ENCODE measurements at places on chromosomes 2 and 18. TPM values are rescaled to one million over a fixed set of nuclear protein-coding genes. Genes with fewer than 3 reads are reported as not detected.

DNA sequence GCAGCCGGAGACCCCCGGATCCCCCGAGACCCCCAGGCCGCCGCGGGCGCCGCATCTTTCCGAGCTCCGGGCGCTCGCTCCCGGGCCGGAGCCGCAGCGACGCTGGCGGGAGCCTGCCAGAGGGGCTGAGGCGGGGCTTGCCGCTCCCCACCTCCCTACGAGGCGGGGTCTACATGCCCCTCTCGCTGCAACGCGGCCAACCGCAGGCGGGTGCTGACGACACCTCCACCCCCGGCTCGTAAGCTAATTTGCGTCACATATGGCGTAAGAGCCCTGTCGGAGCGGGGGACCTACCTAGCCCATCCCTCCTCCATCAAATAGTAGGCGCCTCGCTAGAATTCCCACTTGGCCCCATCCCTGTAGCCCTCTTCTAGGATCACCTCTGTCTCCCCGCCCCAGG is at the start of gene PTPRN:
Gene PTPRN (minus strand): TSS at position 124 of the 400 bp plus-strand sequence. CDS start 69 bp downstream, at position 55.
- no peak for DNase-seq

GRCh38 chr2:62424899-62425298 is 81.1 kb downstream of the TMEM17 start:
- DNase-seq: no peak

- no peak for DNase-seq
Measured at GRCh38 chr2:188845692-188846091, 128.5 kb upstream of the COL3A1 start.

GRCh38 chr2:225022188-225022587 is 20.1 kb downstream of the DOCK10 start:
- no peak for DNase-seq

DNA sequence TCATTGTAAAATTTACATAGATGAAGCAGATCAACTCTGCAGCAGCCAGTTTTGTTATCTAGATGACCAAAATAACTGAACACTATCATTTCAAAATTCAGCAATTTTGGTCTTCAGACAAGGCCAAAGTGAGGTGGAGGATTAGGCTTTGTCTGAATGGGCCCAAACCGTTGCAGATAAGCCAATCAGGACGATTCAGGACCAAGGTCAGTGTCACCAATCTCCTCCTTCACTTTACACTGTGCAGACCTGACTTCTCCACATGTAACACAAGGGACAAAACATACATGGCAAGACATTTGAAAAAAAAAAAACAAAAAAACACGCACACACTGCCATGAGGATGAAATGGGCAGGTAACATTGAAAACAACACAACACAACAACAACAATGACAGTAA is 211.2 kb downstream of the NAPG start:
- DNase-seq: no peak

DNA sequence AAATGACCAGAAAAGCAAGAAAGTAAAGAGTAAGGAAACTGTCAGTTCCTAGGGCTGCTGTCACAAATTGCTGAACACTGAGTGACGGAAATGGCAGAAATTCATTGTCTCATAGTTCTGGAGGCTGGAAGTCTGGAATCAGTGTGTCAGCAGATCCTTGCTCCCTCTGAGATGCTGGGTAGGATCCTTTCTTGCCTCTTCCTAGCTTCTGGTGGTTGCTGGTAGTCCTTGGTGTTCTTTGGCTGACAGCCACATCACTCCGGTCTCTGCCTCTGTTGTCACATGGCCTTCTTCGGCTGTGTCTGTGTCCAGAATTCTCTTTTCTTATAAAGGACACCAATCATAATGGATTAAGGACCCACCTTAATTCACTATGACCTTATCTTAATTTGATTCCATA is 21.9 kb downstream of the PLEKHB2 start:
- DNase-seq: no peak

DNA sequence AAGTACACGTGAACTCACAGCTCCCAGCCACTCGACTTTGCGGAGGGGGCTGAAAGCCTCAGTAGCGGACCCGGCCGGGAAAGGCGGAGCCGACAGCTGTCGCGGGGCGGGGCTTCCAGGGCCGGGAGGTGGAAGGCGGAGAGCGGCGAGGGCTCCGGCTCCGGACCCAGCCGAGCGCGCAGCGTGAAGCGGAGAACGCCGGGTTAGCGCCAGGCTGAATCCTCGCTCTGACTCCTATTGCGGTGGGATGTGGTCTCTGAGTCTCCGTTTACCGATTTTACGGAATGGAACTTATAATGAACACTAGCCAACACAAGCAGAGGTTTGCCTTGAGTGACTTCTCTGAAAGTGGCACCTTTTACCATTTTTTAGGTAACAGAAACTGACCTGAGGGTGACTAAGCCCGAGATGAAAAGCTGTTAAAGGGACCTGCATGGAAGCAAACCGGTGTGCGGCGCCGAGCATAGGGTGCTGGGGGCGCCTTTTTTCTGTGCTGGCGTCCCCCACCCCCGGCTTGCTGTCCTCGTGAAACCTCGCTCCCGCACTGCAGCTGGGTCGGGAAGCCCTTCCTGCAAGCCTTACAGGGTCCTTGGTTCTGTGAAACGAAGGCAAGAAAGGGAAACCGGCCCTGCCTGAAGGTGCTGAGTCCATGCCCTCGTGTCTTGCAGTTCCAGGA is 72.9 kb downstream of the EN1 start:
- DNase-seq: no peak

- no peak for DNase-seq
Measured at GRCh38 chr2:223859070-223859469, 21.7 kb upstream of the AP1S3 start.

TET3 gene
- total RNA-seq: 24.1 TPM

- DNase-seq: no peak
Measured at GRCh38 chr18:24590946-24591345, 130.5 kb downstream of the HRH4 start.

GRCh38 chr2:17270894-17271293 is 247.3 kb downstream of the RAD51AP2 start:
- DNase-seq: no peak

SUCLG1 gene
- total RNA-seq: 34.2 TPM

PLEKHH2 gene
- 1.6 TPM for total RNA-seq

TTC27 gene
- 11.6 TPM for total RNA-seq

GRCh38 chr2:153432381-153432780 is 46.2 kb downstream of the RPRM start:
- DNase-seq: no peak

DNA sequence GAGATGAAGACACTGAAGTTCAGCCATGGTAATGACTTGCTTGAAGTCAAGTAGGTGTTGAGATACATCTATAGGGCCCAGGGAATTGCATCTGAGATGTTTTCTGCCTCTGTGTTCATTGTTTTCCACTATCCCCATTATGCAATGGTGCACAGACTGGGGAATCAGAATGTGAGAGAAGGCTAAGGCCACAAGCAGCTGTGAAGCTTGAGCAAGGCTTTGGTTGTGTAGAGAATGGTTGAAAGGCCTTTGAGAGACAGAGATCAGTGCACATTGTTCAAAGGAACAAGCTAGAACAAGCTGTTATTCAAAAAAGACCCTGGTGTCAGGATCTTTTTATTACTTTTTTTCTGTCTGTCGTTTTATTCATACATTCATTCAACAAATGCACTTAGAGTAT is 82.3 kb downstream of the MYO1B start:
- DNase-seq: no peak

MC5R gene
- total RNA-seq: not detected

- no peak for DNase-seq
Measured at GRCh38 chr2:138536302-138536701, 34.7 kb downstream of the SPOPL start.

- peak; percentile 59 for DNase-seq
Measured at GRCh38 chr2:157439824-157440186, 4.1 kb downstream of the CYTIP start.

GRCh38 chr18:11657554-11657953 is 31.5 kb upstream of the GNAL start:
- DNase-seq: no peak

MYOM1 gene
- 0.74 TPM for total RNA-seq

THOC1 gene
- 92.9 TPM for total RNA-seq
